ENCODE measurements at places on chromosomes 12 and 14. TPM values are rescaled to one million over a fixed set of nuclear protein-coding genes. Genes with fewer than 3 reads are reported as not detected.

GRCh38 chr14:58746261-58746660 lies 108.5 kb downstream of the DACT1 start:
- H3K27me3 ChIP-seq: no peaks in the 10 kb centered on the region
- H3K4me1 ChIP-seq: peaks cover 8% of the 10 kb centered on the region
- no peak overlapping the region for H3K27ac ChIP-seq
- H3K4me3 ChIP-seq: no peak overlapping the region
- DNase-seq: no peak
- no peaks in the 10 kb centered on the region for H3K36me3 ChIP-seq

- H3K27ac ChIP-seq: peak overlapping the region; percentile 87
- DNase-seq: no peak
These were observed 225.4 kb downstream of the PTPRO start for GRCh38 chr12:15547691-15548090.

GRCh38 chr14:69357544-69358200 lies 40.4 kb downstream of the ERH start:
- H3K36me3 ChIP-seq: no peaks in the 10 kb centered on the region
- peaks cover 7% of the 10 kb centered on the region for H3K27me3 ChIP-seq
- H3K27ac ChIP-seq: no peak overlapping the region
- no peak overlapping the region for H3K4me3 ChIP-seq
- no peak for DNase-seq
- H3K4me1 ChIP-seq: peaks cover 31% of the 10 kb centered on the region

DNA sequence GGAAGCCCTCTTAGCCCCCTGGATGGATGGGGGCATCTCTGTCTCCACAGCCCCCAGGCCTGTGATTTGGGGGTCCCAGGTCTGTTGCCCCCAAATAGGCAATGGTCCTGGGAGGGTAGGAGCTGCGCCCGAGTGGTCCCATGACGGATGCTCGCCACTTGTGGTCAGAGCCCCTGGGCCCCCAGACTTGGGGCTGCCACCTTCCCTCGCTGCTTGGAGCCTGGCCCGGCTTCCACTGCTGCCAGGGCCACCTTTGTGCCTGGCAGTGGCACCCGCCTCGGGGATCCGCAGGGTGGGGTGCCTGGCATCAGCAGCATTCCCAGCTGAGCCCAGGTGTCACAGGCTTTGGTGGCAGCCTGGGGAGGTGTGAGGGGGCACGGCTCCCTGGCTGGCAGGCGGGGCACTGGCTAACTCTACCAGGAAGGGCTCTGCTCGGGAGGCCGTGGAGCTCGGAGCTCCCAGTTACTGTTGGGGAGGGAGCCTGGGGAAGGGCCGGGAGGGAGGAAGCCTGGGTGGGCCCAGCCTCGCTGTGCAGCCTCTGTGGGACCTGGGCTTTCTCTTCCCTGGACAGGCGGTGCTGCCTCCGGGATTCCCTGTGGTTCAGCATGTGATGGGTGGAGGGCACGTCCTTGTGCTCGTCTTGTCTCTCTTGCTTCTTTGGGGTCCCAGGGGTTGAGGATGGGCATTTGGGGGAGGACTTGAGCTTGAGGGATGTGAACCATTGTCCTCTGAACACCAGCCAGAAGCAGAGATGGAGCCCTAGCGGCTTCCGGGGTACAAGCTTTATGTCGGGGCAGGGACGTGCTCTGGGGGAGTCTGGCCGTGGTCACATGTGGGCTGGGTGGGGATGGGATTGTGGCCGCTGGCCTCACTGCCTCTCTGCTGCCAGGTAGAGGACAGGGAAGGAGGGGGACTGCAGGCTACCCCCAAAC lies 5.4 kb downstream of the KIF26A start:
- H3K4me3 ChIP-seq: no peak overlapping the region
- H3K4me1 ChIP-seq: no peaks in the 10 kb centered on the region
- H3K27ac ChIP-seq: no peak overlapping the region
- DNase-seq: no peak
- H3K27me3 ChIP-seq: peaks cover 9% of the 10 kb centered on the region

GRCh38 chr14:102501751-102502315 lies 7.7 kb downstream of the ANKRD9 start:
- DNase-seq: no peak
- H3K36me3 ChIP-seq: peaks cover 3% of the 10 kb centered on the region
- no peak overlapping the region for H3K4me3 ChIP-seq
- no peak overlapping the region for H3K27ac ChIP-seq

- no peaks in the 10 kb centered on the region for H3K36me3 ChIP-seq
- peaks cover 3% of the 10 kb centered on the region for H3K4me1 ChIP-seq
- no peak overlapping the region for H3K4me3 ChIP-seq
- no peak overlapping the region for H3K27ac ChIP-seq
- no peak for DNase-seq
These were observed 63.5 kb downstream of the CCDC92 start for GRCh38 chr12:123908884-123909725.

GRCh38 chr12:22539055-22539454 lies 5.3 kb downstream of the C2CD5 start:
- peaks cover 49% of the 10 kb centered on the region for H3K4me1 ChIP-seq
- no peak overlapping the region for H3K27ac ChIP-seq
- no peak overlapping the region for H3K4me3 ChIP-seq
- no peaks in the 10 kb centered on the region for H3K27me3 ChIP-seq
- DNase-seq: no peak

DNA sequence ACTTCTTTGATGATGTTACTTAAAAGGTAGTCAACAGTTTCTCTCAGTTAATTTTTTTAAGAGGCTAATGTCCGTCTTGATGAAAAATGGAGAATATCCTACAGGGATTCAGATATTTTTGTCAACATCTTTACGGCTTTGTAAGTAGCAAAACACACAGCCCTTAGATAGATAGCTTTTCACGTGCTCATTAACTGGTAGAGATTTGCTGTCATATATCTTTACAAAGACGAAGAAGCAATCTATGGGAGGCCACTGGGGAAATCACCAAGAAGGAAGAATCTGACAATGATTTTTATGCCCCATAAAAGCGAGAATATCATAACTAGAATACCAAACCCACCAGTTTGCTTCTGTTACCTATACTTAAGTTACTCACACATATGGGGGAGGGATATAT lies 121.2 kb downstream of the SLC2A13 start:
- no peaks in the 10 kb centered on the region for H3K36me3 ChIP-seq
- H3K4me3 ChIP-seq: no peak overlapping the region
- H3K4me1 ChIP-seq: no peaks in the 10 kb centered on the region
- H3K27me3 ChIP-seq: no peaks in the 10 kb centered on the region
- DNase-seq: no peak
- no peak overlapping the region for H3K27ac ChIP-seq

- H3K27ac ChIP-seq: no peak overlapping the region
- no peaks in the 10 kb centered on the region for H3K36me3 ChIP-seq
- DNase-seq: no peak
- H3K4me3 ChIP-seq: no peak overlapping the region
These were observed 344.4 kb upstream of the CCDC196 start for GRCh38 chr14:66141733-66142132.

GRCh38 chr12:52266514-52266913 lies 7.9 kb upstream of the KRT86 start:
- no peaks in the 10 kb centered on the region for H3K4me1 ChIP-seq
- no peaks in the 10 kb centered on the region for H3K36me3 ChIP-seq
- no peak overlapping the region for H3K27ac ChIP-seq
- no peak overlapping the region for H3K4me3 ChIP-seq
- H3K27me3 ChIP-seq: peaks cover 24% of the 10 kb centered on the region

- peak overlapping the region; percentile 2 for H3K27ac ChIP-seq
- H3K36me3 ChIP-seq: peaks cover 16% of the 10 kb centered on the region
- no peaks in the 10 kb centered on the region for H3K27me3 ChIP-seq
- no peak overlapping the region for H3K4me3 ChIP-seq
- DNase-seq: no peak
These were observed 49.4 kb upstream of the ZFP36L1 start for GRCh38 chr14:68842298-68842697.

- H3K4me3 ChIP-seq: no peak overlapping the region
- peaks cover 22% of the 10 kb centered on the region for H3K4me1 ChIP-seq
- no peak for DNase-seq
- H3K27ac ChIP-seq: no peak overlapping the region
- no peaks in the 10 kb centered on the region for H3K27me3 ChIP-seq
These were observed 89.6 kb downstream of the DAAM1 start for GRCh38 chr14:59278111-59278510.

DNA sequence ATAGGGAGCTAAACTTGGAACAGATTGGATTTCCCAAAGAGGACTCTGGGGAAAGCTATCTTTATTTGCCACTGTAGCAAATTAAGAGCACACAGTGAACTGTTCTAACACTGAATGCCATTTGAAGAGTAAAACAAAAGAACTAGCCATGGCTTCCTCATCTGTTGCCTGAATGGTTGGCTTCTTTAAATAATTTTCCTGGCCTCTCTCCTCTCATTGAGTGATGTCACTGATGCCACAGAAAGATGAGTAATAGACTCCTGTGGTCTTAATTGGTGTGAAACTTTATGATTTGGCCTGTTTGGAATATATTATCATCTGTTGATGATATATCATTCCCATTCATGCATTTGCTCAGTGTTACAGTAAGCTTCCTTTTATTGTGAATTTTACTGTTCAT lies 42.5 kb downstream of the WDR20 start:
- H3K27me3 ChIP-seq: no peaks in the 10 kb centered on the region
- H3K4me3 ChIP-seq: no peak overlapping the region
- H3K4me1 ChIP-seq: peaks cover 73% of the 10 kb centered on the region
- H3K27ac ChIP-seq: no peak overlapping the region
- H3K36me3 ChIP-seq: peaks cover 3% of the 10 kb centered on the region

DNA sequence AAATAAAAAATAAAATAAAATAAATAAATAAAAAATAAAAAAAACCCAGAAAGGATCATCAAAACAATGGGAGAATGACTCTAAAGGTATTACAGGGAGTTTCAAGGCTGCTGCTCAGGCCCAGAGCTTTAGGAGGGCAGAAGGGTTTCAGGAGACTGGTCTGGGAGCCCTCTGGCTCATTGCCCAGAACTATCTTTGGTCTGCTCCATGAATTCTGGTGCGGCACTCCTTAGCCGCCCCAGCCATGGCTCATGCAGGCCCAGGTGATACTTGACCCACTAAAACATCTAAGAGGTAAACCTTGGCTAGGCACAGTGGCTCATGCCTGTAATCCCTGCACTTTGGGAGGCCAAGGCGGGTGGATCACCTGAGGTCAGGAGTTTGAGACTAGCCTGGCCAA lies 14.7 kb upstream of the TMED10 start:
- DNase-seq: no peak
- H3K36me3 ChIP-seq: no peaks in the 10 kb centered on the region
- peaks cover 2% of the 10 kb centered on the region for H3K4me1 ChIP-seq
- H3K27me3 ChIP-seq: peaks cover 4% of the 10 kb centered on the region
- H3K27ac ChIP-seq: no peak overlapping the region
- H3K4me3 ChIP-seq: no peak overlapping the region

DNA sequence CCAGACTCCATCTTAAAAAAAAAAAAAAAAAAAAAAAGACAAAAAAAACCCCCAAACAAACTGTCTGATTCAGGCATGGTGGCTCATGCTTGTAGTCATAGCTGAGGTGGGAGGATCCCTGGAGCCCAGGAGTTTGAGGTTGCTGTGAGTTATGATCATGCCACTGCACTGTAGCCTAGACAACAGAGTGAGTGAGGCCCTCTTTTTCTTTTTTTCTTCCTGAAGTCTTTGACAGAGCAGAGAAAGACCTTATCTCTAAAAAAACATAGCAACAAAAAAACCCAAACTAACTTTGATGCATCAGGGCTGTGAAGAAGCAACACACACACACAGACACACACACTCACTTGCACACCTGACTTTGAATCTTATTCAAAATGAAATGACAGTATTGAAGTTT lies 7.7 kb upstream of the AMN1 start:
- peaks cover 53% of the 10 kb centered on the region for H3K4me1 ChIP-seq
- H3K27ac ChIP-seq: peak overlapping the region; percentile 69
- H3K36me3 ChIP-seq: peaks cover 3% of the 10 kb centered on the region
- H3K4me3 ChIP-seq: no peak overlapping the region

GRCh38 chr14:26636561-26636960 lies 38.7 kb upstream of the NOVA1 start:
- no peaks in the 10 kb centered on the region for H3K36me3 ChIP-seq
- H3K4me1 ChIP-seq: no peaks in the 10 kb centered on the region
- H3K27ac ChIP-seq: no peak overlapping the region
- no peak overlapping the region for H3K4me3 ChIP-seq
- no peak for DNase-seq

- H3K36me3 ChIP-seq: peaks cover 4% of the 10 kb centered on the region
- DNase-seq: no peak
- H3K4me1 ChIP-seq: peaks cover 5% of the 10 kb centered on the region
- no peak overlapping the region for H3K4me3 ChIP-seq
These were observed 5.5 kb downstream of the IFI27L2 start for GRCh38 chr14:94123868-94124267.

DNA sequence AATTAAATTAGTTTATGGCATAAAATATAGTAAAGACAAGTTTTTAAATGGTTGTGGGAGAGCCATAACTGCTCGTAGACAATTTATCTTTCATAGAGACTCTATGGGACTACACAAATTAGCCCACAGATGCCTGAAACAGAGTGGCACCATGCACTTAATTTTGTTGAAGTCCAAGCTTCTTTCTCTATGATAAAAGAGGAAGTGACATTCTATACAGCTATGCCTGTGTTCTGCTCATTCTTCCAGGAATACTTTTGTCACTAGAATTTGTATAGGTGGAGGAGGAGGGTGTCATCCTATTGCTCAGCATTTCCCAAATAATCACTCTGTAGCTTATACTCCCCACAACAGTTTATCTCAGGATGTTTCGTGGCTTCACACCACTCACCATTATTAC lies 43.7 kb upstream of the KICS2 start:
- no peak for DNase-seq
- H3K4me3 ChIP-seq: no peak overlapping the region
- no peaks in the 10 kb centered on the region for H3K36me3 ChIP-seq
- no peak overlapping the region for H3K27ac ChIP-seq

DNA sequence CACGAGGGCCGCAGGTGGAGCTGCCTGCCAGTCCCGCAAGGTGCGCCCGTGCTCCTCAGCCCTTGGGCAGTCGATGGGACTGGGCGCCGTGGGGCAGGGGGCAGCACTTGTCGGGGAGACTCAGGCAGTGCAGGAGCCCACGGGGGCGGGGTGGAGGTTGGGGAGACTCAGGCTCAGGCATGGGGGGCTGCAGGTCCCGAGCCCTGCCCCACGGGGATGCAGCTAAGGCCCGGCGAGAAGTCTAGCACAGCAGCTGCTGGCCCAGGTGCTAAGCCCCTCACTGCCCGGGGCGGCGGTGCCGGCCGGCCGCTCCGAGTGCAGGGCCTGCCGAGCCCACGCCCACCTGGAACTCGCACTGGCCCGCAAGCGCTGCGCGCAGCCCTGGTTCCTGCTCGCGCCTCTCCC lies 39.2 kb upstream of the P2RX7 start:
- H3K27ac ChIP-seq: no peak overlapping the region
- H3K36me3 ChIP-seq: no peaks in the 10 kb centered on the region
- no peak overlapping the region for H3K4me3 ChIP-seq
- H3K27me3 ChIP-seq: peaks cover 16% of the 10 kb centered on the region
- peaks cover 28% of the 10 kb centered on the region for H3K4me1 ChIP-seq
- DNase-seq: no peak

PLEK2 gene
- 4.1 TPM for total RNA-seq

NFATC4 gene
- total RNA-seq: 0.54 TPM

AGAP2 gene
- 22.6 TPM for total RNA-seq

ZFHX2 gene
- 1.1 TPM for total RNA-seq

Data from activated naive CD8-positive, alpha-beta T cell treated with anti-CD3 and anti-CD28 coated beads for 36 hours (primary cell).